ENCODE measurements at places on chromosomes 3 and 15.

DNA sequence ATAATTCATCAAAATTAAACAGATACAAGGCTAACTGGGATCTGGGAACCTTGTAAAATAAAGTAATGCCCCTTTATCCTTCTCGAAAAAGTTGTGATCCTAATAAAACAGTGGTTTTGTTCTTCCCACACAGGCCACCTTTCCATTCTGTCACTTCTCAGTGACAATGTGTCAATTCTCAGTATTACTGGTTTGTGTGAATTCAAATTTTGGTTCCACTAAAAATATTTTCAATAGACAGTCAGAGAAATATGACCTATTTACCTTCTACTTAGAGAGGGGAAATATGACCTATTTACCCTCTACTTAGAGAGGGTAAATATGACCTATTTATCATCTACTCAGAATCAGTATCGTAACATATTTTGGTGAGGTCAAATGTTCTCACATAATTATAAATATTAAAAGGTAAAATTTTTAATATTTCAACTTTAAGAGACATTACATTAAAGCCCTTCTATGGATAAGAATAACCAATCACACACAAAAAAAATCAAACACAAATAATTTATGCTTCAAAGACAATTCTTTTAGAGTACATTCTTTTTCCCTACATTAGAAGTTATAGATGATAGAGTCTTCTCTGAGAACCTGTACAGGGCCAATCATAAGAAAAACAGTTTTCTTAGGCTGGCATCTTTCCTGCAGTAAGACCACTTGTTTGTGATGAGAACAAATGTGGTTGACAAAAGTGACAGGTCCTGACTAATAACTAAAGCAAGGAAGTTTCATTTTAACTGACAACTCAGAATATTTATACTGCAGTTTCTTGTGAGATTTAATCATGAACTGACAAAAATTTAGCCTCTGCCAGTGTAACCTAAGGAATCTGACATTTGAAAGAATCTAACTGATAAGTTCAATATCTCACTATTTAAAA lies 323.3 kb downstream of the DIPK2A start:
- no peak for DNase-seq

GRCh38 chr3:67468511-67468910 lies 185.9 kb downstream of the SUCLG2 start:
- DNase-seq, result no peak

- DNase-seq, result no peak
These were observed 11.9 kb downstream of the TLNRD1 start for GRCh38 chr15:81012588-81012987.

- DNase-seq, result no peak
These were observed 70.7 kb downstream of the SLC12A8 start for GRCh38 chr3:125141596-125142419.

DNA sequence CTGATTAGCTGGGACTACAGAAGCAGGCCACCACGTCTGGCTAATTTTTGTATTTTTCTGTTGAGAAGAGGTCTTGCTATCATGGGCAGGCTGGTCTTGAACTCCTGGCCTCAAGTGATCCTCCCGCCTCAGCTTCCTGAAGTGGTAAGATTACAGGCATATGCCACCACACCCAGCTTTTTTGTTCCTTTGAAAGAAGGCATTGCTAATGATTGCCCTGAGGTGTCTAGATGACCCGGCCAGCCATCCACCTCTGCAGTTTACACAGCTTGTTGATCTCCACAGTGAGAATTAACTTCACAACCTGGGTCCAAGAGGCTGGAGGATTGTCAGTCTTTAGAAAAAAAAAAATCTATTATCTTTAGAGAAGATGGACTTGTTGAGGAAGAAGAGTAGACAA lies 58.7 kb downstream of the SMAD3 start:
- no peak for DNase-seq

DNA sequence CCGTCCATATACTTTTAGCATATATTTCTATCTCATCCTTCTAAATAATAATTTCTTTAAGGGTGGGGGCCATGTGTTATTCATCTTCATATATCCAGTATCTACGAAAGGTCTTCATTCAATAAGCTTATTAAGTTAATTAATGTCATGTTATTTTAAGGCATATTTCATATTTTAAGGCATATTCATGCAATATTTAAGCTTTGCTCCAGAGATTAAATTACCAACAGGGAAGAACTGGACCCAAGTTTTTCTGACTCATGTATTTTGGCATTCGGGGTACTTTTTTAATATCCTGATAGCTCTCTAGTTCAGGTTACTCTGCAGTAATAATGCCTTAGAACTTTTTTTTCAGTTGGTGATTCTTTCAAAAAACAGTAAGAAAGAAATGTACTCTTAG lies 27.4 kb downstream of the PHC3 start:
- DNase-seq, result no peak

- DNase-seq, result peak; percentile 11
These were observed 2.2 kb upstream of the GRAMD2A start for GRCh38 chr15:72199721-72200212.

DNA sequence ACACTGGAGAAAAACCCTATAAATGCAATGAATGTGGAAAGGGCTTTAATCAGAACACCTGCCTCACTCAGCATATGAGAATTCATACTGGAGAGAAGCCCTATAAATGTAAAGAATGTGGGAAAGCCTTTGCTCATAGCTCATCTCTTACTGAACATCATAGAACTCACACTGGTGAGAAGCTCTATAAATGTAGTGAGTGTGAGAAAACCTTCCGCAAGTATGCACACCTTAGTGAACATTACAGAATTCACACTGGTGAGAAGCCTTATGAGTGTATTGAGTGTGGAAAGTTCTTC lies 7.4 kb upstream of the ZNF501 start:
- DNase-seq, result no peak

- no peak for DNase-seq
These were observed 188.5 kb upstream of the TLE3 start for GRCh38 chr15:70286113-70286806.

DNA sequence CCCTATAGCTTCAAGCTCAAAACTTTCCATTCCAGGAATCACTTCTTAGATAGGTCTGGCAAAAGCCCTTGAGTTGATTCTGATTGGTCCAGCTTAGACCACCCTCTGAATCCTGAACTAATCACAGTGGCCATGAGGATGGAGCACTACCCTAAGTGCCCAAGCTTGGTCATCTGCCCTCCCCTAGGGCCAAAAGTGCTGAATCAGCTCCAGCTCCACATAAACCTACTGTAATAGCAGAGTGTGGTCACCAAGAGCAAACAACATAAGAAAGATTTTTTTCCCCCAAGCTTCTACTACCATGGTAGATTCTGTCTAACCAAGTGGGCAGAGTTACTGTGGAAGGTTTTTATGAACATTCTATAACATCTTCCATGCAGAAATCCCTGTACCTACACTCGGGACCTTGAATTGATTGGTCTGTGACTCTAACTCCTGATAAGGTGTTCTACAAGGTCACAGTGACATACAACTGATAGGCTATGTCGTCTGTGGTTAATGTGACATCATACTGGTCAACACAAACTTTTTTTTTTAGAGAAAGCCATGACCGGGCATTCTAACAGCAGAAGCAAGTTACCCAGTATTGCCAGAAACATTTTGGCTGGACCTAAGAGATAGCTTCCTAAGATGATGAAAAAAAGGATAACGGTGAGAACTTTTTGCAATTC lies 320.9 kb downstream of the MAGI1 start:
- no peak for DNase-seq

GRCh38 chr3:80366808-80367548 lies 599.2 kb upstream of the ROBO1 start:
- DNase-seq, result no peak

GRCh38 chr3:9778143-9779074 lies 8.7 kb upstream of the CAMK1 start:
- no peak for DNase-seq

DNA sequence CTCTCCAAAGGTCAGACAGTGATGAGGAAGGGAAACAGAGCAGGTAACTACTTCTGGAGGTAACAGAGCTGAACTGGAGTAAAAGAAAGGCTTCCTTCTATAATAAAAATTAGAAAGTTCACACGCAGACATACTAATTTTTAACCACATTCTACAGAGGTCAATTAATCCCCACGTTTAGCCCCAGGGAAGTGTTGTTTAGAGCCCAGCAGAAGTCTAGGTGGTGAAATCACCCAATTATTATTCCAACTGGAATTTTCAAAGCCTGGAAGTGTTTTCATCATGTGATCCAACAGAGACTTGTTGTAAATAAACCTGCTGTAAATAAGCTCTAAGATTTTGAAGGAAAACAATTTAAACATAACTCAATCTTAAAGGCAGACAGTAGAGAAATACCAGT lies 6.8 kb downstream of the ALDH1A2 start:
- no peak for DNase-seq

GRCh38 chr3:40186508-40186907 lies 123.0 kb upstream of the EIF1B start:
- DNase-seq, result no peak

GRCh38 chr3:29065211-29065785 lies 215.6 kb upstream of the RBMS3 start:
- DNase-seq, result peak; percentile 99

DNA sequence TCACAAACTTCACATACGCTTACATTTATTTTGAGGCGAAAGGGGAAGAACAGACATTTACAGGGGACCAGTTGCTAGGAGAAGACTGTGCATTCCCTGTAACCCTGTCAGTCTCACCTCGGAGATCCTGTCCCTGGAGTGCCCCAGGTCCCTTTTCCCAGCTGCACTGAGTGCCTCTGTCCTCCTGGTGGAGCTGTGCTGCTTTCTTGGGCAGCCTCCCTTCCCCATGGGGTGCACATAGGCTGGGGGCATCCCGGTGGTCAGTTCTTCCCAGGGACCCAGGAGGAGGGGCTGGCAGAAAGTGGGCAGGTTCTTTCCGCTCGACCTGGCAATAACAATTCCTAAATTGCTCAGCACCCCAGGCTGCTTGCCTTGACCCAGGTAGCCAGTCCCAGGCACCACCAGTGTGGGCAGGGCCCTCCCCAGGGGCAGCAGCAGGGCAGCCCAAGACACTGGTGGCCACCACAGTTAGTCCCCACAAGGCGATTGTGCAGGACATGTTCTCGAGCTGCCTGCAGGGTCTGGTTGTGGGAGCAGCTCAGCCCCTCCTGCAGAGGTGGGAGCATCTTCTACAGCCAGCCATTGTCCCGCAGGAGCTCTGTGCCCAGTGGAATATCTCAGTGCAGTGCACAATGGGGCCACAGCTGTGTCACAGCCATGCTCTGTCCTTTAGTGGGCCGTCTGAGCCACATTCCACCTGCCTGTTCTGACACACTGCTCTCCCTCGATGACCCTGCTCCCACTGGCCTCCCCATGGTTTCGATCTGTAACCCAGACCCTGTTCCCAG lies 36.3 kb downstream of the APBA2 start:
- no peak for DNase-seq

- DNase-seq, result no peak
These were observed 30.0 kb downstream of the CORO2B start for GRCh38 chr15:68608844-68609232.

DNA sequence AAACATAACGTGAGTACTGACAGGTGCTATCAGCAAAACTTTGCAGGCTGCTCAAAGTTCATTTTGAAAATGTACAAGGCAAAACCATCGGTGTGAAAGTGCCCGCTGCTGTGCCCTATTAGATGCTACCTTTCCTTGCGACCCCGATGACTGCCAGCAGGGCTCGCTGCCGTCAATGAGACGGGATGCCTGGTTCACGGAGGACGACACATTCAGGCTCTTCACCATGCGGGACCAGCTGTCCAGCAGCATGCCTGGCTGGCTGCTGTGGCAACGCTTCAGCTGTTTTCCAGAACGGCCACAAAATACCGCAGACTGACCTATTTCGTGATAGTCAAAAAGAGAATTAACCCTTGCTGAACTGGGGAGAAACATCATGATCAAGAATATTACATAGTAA lies 92.7 kb upstream of the OCA2 start:
- no peak for DNase-seq

- no peak for DNase-seq
These were observed 15.6 kb upstream of the GYG1 start for GRCh38 chr3:148975696-148976095.

GRCh38 chr3:48180531-48181253 lies 7.5 kb downstream of the CDC25A start:
- DNase-seq, result no peak

DNA sequence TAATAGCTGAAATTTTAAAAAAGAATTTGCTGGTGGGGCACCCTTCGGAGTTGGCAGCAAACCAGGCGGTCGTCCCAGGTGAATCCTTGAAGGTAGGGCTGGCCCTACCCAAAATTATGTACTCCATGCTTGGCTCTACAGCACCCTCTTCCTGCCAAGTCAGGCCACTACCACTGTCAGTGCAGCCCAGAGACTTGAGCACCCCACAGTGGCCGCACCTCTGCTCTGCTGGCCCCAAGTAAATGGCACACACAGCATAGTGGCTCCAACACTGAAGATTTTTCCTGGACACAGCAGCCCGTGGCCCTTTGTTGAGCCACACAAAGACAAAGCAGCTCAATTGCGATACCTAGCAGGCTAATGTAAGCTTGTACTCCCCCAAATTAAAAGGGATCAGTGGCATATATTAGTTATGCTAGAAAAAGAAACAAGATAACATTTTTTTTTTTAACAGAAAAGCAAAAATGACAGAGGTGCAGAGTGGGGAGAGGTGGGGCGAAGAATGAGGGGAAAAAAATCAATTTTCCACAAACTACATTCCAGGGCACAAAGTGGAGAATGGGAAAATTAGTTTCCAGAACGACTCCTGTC lies 250.5 kb downstream of the UACA start:
- no peak for DNase-seq

DNA sequence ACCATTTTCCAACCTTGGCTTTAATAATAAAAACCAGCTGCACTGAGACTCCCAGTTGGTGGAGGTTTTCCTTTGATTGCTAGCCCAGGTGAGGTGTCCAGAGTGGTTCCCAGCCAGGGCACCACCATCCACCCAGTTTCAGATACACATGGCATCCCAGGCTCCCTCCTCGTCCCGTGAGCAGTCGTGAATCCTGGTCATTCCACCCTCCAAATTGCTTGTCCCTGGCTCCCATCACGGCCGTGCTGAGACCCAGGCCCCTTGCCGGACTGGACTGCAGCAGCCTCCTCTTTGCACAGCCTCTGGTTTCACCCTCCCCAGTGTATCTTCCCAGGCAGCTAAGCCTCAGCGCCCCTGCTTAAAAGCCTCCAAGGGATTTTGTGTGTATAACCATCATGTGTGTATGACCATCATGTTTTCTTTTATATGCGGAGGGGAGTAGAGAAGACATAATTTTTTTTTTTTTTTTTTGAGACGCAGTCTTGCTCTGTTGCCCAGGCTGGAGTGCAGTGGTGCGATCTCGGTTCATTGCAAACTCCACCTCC lies 106.3 kb downstream of the ETFA start:
- no peak for DNase-seq

GRCh38 chr3:197874653-197875052 lies 75.3 kb upstream of the RPL35A start:
- no peak for DNase-seq

GRCh38 chr3:154224366-154224765 lies 99.9 kb downstream of the DHX36 start:
- no peak for DNase-seq

- DNase-seq, result no peak
These were observed 48.5 kb upstream of the CHST2 start for GRCh38 chr3:143070977-143071551.

- DNase-seq, result no peak
These were observed 65.4 kb upstream of the SLC6A6 start for GRCh38 chr3:14336749-14337598.

GRCh38 chr3:179848711-179849110 lies 188.0 kb downstream of the PEX5L start:
- no peak for DNase-seq
